ENCODE measurements at places on chromosomes 1 and 21.

- no peak for DNase-seq
Measured at GRCh38 chr21:35933466-35933865, 126.9 kb downstream of the SETD4 start.

GRCh38 chr1:118136187-118136941 lies 48.7 kb downstream of the SPAG17 start:
- no peak for DNase-seq

DNA sequence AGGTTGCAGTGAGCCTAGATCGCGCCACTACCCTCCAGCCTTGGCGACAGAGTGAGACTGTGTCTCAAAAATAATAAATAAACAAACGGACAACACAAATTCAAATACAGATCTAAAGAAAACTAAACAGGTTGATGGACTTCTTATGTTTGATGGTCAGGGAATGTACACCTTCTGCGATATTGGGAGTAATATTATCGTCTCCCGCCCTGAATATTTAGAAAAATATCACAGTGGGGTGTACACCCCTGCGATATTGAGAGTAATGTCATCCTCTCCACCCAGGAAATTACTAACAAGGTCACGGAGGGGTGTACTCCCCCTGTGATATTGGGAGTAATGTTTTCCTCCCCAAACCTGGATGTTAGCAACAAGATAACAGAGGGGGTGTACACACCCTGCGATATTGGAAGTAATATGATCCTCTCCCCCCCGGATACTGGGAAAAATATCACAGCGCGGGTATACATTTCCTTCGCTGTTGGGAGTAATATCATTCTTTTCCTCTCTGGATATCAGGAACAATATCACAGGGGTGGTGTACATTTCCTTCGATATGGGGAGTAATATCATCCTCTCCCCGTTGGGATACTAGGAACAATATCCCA lies 1.4 kb upstream of the CFAP298 start:
- DNase-seq, result no peak

DNA sequence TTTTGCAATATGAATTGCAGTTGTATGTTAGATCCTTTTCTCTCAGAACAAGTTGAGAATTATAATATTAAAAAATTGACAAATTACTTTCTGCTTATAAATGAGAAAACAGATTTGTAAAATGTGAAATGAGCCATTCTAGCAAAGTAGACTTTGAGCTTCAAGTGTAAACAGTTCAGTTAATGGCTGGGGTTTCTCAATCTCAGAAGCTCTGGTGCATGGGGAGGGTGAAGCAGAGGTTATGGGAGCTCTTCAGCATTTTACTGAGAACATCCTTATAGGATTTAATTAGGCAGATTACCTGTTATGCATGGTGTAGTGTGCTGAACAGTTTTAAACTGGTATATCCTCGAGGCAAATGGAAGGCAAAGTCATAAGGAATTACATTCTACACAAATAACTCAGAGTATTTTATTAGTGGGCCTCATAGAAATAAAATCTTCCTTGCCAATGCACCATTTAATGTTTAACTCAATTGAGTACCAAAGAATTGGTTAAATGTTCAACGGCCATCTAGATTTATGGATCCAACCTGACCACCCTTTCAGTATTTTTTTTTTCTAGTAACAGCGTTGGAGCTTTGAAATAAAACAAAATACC lies 1143.6 kb upstream of the ADGRL2 start:
- no peak for DNase-seq

GRCh38 chr1:48080331-48081255 lies 83.4 kb upstream of the TRABD2B start:
- DNase-seq, result no peak

DNA sequence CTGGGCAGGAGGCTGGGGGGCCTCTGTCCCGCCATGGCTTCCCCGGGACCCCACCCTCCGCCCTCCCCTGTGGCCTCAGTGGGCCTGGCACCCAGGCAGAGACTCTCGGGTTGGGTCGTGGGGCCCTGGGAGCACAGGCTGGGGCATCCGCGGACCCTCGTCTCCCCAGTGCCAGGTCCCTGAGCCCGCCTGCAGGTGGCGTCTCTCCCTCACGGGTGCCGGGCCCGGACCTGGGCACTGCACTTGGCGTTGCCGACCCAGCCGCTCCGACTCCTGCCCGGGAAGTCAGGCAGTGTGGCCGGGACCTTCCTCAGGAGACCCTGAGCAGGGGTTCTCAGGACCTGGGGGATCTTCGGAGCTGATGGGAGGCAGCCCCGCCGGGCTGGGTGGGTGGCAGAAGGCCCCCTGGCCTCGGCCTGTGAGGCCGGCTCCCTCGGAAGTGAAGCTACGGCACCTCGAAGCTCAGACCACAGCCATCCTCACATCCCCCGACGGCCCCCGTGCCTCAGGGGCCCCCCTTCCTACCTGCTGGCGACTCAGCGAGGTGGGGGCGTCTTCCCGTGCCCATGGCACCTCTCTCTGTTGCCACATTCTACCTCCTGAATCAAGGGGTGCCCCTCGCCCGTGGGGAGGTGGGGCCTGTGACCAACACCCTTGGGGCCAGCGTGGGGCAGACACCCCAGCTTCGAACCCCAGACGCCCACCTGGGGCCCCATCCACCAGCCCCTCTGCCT lies 6.4 kb upstream of the C1orf159 start:
- peak; percentile 60 for DNase-seq

DNA sequence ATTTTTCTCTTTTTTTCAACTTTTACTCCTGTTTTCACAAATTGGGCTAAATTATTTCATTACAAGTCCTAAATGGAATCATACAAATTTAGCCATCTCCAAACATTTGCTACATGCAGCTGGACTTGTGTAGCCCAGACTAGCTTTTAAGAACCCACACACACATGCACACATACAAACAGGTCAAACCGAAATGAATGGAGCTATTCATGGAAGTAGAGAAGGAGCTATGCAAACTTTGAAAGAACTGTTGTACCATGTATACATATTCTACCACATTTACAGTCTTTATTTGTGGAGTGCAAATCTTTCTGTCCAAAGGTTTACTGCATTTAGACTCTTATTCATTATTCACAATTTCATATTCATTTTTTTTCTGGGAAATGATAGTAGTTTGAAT lies 189.1 kb upstream of the RNPC3 start:
- DNase-seq, result no peak

GRCh38 chr1:162561616-162562469 lies at the start of gene UAP1:
UAP1 (plus strand) TSS chr1:162561722; CDS start chr1:162566069, 4,347 bp downstream.
- DNase-seq, result no peak

GRCh38 chr21:45004059-45004422 lies 64.2 kb downstream of the SLX9 start:
- DNase-seq, result no peak

DNA sequence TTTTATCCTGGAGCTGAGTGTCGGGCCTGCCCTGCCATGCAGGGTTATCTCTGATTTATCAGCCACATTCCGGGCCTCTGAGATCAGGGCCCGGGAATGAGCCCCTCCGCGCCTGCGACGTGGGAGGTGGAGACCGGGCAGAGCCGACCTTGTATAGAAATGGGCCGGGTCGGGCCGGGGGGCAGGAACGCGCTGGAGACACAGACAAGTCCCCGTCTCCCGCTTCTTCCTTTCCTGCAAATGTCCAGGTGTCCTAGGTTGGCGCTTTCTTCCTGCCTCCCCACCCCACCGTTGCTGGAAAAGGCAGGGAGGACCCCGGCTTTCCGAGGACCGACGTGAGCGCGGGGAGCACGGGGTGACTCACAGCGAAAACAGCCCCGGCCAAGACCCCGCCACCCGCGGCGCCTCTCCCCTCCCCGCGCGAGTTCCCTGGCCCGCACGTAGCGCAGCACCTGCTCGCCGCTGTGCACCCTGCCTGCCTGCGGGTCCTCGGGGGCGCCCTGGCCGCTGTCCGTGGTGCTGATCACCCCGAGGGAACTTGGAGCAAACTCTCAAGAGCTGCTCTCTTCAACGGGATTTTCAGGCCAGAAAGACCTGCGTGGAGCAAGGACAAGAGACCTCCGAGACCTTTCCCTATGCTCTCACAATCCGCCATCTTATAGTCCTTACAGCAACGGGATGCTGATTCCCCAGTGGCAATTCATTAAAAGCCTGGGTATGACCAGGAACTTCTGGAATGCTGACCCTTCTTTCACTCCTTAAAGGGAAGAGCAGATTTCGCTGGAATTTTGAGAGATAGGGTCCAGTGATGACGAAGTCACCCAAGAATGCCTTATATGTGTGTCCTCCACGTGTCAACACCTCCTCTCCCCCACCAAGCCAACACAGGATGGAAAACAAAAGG lies 475 bp upstream of the NPPB start:
- DNase-seq, result no peak

- DNase-seq, result no peak
Measured at GRCh38 chr1:104456724-104457123, 707.0 kb downstream of the AMY1C start.

DNA sequence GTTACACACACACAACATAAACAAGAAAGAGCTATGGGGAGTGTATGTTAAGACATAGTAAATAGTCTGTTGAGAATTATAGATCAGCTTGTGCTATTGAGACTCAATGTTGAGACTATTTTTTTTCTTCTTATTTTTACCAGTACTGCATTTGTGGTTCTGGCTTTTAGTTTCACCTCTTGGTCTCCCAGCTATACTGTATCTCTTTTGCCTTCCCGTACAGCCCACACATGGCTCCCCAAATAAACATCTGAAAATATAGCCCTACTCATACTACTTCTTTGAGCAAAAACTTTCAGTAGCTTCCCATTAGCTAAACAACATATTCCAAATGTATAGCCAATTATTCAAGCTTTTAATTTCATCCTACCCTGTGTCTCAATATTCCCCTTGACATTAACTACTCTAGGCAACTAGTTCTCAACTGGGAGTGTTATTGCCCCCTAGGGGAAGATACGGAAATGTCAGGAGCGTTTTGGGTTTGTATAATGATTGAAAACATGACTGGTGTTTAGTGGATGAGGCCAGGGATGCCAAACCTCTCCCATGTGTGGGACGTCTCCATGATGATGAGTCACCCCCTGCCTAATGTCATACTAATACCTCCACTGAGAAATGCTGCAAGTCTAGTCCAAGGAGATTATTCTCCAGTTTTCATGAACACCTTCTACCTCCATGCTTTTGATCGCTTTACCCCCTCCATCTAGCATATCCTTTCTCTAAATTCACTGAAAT lies 6.8 kb downstream of the RPE65 start:
- DNase-seq, result peak; percentile 51

DNA sequence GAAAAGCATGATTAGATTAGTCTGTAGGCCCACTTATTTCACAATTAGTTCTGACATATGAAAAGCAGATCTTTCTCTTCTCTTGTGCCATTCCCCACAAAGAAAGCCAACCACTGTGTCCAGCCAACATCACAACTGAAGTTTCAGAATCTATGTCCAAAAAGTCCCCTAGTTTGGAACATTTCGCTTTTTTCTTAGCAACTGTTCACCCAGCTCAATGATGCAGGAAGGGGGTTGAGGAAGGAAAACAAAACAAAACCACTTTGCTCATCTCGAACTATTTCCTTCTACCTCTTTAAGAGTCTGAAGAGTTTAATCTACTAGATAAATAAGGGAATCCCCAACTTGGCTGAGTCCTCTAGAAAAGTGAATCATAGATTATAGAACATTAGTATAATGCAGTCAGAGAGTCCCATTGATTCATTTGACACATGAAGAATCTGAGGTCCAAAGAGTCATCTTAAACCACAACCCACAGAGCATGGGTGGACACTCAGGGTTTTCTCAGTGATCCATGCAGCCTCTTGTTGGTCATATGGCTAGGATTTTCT lies 159.3 kb upstream of the SGIP1 start:
- no peak for DNase-seq

GRCh38 chr1:156499842-156500542 lies 583 bp downstream of the MEF2D start:
- no peak for DNase-seq

DNA sequence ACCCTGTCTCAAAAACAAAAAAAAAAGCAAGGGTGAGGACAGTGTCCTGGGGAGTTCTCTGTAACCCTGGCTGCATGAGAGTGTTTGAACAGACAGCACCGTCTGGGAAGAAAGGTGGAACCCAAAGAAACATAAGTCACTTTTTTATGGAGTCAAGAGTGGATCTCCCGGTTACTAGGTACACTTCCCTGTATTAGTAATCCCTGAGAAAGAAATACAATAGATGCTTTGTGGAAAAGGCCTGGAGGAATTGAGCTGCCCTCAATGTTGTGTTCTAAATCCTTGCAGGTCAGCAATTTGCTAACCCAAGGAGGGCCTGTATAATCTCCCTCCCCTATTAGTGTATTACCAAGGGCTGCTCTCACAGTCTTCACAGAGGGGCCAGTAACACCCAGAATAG lies 16.6 kb downstream of the DEGS1 start:
- no peak for DNase-seq

DNA sequence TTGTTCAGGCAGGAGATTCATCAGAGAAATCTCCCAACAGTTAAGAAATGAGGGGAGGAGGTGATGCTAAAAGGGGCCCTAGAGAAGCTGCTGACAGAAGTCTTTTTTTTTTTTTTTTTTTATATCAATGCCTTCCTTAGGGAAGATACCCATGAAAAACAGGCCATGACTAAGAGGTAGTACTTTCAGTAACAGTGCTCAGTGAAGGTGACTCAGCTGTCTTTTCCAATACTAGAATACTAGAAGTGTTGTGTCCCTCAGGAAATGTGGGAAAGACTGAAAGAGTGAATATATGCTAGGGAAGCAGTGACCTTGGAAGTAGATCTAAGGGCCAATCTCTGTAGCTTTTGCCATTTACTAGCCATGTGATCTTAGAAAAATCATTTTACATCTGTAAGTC lies 52.4 kb upstream of the SLFNL1 start:
- DNase-seq, result no peak

DNA sequence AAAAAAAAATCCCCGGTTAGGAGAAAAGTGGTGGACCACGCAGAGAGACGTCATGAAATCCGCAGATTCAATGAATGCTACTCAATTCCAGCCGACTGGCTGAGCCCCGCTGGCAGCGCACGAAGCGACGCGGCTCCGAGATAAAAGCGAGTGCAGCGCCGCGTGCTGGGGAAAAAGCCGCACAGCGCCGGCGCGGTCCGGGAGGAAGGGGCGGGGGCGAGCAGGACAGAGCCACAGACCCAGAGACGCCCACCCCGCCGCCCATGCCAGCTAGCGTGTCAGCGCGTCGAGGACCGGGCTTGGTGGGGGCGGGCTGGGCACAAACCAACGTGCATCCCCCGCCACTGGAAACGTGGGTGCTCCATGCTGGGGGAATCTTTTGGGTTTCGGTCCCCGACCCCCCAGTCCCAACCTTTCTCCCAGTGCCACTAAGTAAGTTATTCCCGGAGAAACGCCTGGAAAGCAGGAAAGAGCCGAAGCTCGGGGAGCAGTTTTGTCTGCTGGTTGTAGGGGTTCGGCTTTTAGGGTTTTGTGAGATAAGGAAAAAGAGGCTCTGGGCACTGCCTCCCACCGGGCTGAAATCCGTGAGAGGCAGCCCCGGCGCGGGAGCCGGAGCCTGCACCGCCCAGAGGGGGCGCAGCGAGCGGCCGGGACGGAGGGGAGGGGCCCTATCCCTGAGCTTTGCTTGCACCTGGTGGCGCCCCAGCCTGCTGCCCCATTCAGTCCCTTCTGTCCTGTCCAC lies at the start of gene KCNJ6:
KCNJ6 (minus strand) TSS at position 148 of the 742 bp plus-strand sequence. CDS start 75,775 bp downstream, outside the sequence.
- peak; percentile 82 for DNase-seq

GRCh38 chr1:222081859-222082258 lies 340.0 kb upstream of the DUSP10 start:
- DNase-seq, result no peak

- no peak for DNase-seq
Measured at GRCh38 chr21:42314616-42315295, 453 bp downstream of the TFF3 start.

- DNase-seq, result no peak
Measured at GRCh38 chr1:225450491-225451191, 22.8 kb upstream of the LBR start.

GRCh38 chr1:66223681-66224080 lies 310.3 kb upstream of the SGIP1 start:
- DNase-seq, result no peak

Data from NCI-H1105 treated with DMSO at 0.1 percent for 48 hours (cell line).